Mononuclear cell (primary cell): ENCODE measurements at places on chromosomes 2 and 18. TPM values are rescaled to one million over a fixed set of nuclear protein-coding genes. Genes with fewer than 3 reads are reported as not detected.

The AMMECR1L gene
- 7.0 TPM for total RNA-seq

The PSME4 gene
- 141 TPM for total RNA-seq

The L3MBTL4 gene
- total RNA-seq = 3.0 TPM

The SIX3 gene
- total RNA-seq = not detected

The UGT1A10 gene
- total RNA-seq = not detected

The ATP8B1 gene
- not detected for total RNA-seq

The CD8B2 gene
- total RNA-seq = 0.73 TPM

The KIAA2012 gene
- not detected for total RNA-seq
